ENCODE measurements at places on chromosomes 5 and 9. TPM values are rescaled to one million over a fixed set of nuclear protein-coding genes. Genes with fewer than 3 reads are reported as not detected.

Gene MYOZ3
- 0.49 TPM for total RNA-seq

Gene P4HA2
- total RNA-seq, result 21.6 TPM

Gene PCDHB12
- not detected for total RNA-seq

GRCh38 chr9:77469515-77470231 is 178.4 kb downstream of the GNA14 start:
- no peak for DNase-seq

Gene CDX1
- total RNA-seq, result not detected

DNA sequence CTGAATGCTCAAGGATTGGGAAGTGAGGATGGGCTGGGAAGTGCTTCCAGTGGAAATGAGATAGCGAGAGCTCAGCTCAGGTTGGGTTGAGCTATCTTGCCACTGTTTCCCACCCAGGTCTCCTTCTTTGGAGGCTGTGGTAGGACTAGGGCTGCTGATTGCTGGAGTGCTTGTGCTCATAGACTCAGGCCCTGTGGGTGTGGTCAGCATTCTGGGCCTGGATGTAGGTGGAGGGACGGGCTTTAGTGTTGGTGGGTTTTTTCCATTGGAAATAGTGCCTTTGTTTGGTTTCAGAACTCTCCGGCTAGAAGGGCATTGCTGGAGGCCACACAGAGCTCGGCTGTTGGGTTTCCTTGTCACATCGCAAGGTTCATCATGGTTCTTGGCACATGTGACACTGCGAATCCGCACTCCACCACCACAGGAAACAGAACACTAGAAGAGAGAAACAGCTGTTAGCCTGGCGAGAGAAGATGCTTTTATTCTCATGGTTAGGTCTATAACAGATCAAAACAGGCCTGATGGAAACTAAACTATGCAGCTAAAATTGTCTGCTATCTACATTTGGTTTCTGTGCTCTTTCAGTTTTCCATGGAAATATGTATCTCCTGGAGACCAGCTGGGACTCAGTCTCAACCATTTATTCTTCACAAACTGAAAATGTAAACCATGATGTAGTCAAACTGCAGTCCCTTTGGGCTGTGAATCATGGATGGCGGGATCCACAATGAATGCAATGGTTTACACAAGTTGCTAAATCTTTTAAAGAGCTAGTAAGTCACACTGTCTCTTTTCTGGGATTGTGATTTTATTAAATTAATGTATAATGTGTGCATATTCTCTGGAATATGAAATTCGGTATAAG is 136.2 kb downstream of the TARS1 start:
- no peak for DNase-seq

DNA sequence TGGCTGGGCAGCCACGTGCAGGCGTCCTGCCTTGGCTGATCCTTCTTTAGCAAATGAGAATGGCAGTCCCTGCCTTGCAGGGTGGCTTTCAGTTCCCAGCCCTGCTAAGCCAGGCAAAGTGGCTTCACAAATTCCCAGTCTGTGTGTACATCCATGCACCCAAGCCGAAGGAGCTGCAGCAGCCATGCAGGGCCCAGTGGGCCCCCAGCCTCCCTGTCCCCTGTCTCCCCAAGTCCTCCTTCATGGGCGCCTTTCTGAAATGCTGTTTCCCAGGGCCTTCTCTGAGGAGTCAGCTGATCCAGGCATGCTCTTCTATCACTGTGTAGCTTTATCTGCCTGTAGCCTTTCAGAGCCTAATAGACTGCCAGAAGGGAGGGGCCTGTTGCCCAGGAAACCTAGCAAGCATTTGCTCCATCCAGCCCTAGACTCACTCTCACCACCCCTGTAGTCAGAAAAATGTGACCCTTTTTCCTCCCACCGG is 47.4 kb upstream of the SHC3 start:
- DNase-seq, result no peak

Gene EPB41L4A
- total RNA-seq, result not detected

GRCh38 chr5:172939611-172940267 is 19.5 kb upstream of the RPL26L1 start:
- no peak for DNase-seq

DNA sequence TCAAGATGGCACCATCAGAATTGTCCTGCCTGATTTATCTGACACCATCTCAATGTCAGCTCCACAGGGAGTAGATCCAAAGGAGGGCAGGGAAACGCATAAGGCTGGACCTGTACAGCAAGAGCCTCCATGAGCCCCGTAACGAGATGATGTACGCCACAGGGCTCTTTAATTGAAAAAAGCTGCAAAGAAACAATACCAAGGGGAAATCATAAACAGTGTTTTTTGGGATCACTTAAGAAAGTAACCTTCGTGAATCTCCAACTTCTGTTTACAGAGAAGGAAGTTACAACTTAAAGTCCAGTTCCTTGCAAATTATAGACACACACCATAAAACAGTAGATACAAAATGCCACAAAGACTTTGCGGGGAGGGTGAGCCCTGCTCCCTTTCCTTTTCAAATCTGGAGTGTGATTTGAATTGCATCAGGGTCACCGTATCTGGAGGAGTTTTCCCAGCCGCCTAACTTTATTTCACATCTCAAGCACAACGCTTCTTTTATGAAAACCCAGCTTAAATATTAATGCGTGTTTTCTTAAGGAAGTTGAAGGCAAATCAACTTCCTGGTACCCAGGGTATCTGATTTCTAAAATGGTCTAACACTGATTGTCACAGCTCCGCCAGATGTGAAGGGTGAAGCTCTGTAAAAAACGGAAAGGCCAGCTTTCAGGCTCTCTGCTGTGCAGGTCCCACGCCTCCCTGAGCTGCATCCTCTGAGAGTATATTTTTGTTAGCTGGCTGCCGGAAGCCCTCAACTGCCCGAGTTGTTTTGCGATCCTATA is 88.9 kb downstream of the EBF1 start:
- no peak for DNase-seq

GRCh38 chr5:87754009-87754757 is 341.5 kb upstream of the CCNH start:
- DNase-seq, result no peak

- no peak for DNase-seq
These were observed 755 bp downstream of the DND1 start for GRCh38 chr5:140672455-140673186.

Gene PTGES
- not detected for total RNA-seq

- DNase-seq, result no peak
These were observed 188.6 kb downstream of the CARTPT start for GRCh38 chr5:71907608-71908145.

DNA sequence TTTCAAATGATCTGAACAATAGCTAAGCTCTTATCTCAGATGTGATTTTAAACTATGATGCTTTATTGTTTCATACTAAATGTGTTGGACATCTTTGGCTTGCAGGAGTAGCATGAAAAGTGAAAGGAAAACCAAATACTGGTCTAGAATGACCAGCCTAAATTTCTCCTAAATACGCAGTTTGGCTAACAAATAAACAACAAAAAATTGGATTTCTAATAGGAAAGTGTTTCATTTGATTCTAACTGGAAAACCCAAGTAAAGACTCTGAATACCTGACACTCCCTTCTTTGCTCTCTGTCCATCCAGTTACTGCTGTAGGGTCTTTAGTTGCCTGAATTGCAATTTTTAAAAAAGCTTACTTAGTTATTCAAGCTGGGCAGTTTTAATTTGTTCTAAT is 111.7 kb upstream of the ACOT12 start:
- DNase-seq, result no peak

Gene BTNL3
- total RNA-seq, result not detected

Gene FAM114A2
- 23.2 TPM for total RNA-seq

DNA sequence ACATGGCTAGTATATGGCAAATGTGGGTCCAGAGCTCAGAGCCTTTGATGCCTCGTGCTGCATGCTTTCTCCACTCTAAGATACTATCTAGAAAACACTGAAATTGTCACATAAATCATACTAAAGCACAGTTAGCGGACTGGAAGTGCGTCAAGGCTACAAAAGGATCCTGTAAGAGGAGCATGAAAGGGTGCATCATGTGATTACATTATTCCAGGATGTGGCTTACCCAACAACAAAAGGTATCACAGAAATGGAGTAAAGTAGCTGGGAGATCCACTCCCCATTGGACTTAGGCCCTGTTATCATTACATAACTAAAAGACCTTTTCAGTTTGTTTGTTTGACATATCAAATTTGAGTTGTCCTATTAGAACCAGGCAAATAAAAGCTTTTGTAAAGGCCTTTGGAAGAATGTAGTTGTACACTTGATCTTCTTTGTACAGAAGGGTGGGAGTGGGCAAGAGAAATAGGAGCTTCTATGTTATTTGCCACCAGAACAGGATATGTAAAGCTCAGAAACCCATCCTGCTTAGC is 6.9 kb downstream of the SLC31A1 start:
- DNase-seq, result no peak

Gene KYAT1
- total RNA-seq, result 19.9 TPM

DNA sequence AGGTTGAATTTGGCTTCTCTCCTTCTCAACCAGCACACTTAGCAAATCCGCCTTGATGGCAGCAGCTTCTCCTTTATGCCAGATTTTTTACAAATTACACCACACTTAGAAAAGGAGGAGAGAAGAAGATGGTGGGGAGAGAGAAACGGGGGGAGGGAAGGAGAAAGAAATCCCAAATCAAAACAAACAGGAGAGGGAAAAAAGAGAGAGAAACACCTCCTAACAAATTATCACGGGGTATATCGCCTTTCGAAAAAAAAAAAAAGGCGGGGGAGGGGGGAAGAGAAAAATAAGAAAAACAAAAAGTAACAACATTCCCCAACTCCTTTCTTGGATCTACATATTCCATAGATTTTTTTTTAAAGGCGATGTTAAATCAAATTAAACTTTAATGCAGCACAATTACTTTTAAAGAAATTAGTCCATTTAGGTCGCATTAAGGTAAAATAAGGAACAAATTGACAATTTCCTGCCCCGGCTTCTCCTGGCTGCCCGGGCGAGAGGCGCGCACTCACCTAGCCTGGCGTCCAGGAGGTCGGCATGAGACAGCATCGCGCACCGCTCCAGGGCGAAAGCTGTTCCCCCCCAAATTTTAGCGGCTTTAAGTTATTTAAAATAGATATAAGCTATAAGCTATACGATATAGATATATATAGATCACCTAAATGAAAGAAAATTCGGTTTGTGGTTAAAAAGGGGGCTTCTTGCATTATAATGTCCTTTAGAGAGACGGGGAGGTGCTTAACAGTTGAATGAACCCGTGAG is at the start of gene OTP:
Gene OTP, minus strand, starts transcription at position 716 of the 765 bp plus-strand sequence. Its CDS starts 164 bp downstream, at position 552.
- no peak for DNase-seq

DNA sequence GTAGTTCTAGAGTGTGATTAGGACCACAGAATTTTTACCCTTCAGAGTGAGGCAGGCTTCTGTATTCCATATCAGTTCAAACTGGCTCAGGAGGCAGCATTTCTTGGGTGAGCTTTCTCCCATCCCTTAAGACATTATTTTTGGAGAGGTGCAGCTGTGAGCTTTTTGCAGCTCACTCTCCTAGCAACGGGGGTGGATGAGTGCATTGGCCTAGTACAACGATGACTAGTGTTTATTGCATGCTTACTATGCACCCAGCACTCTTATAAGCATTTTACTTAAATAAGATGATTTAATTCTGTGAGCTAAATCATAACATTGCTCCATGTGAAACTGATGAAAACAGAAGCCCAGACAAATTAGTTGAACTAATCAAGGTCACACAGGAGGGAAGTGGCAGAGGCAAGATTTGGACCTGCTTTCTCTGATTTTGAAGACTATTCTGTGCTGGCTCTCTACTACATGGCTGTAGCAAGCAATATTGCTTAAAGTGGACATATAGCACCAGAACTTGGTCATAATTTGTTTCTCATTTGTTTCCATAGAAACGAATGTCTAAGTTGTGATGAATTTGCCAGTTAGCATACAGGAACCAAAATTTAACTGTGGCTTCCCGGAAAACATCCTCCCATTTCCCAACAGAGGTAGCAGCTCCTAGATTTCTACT is 372.1 kb upstream of the RIOK2 start:
- no peak for DNase-seq

DNA sequence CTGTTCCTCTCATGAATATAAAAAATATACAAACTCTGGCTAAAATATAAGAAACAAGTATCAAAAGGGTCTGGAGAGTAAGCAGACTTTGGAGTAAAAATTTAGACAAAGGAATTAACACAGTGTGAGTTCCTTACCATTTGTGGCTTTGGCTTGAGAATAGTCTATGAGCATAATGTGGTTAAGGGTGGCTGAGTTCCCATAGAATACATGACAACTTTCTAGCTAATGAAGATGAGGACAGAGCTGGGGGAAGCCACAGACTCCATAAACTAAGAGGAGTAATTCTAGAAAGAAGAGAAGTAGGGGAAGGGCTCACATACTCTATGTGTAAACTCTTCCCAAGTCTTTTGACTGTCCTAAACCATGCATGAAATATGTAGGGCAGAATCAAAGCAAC is 79.4 kb downstream of the CAAP1 start:
- no peak for DNase-seq

- DNase-seq, result no peak
These were observed 178.4 kb downstream of the MPDZ start for GRCh38 chr9:13100914-13101572.

DNA sequence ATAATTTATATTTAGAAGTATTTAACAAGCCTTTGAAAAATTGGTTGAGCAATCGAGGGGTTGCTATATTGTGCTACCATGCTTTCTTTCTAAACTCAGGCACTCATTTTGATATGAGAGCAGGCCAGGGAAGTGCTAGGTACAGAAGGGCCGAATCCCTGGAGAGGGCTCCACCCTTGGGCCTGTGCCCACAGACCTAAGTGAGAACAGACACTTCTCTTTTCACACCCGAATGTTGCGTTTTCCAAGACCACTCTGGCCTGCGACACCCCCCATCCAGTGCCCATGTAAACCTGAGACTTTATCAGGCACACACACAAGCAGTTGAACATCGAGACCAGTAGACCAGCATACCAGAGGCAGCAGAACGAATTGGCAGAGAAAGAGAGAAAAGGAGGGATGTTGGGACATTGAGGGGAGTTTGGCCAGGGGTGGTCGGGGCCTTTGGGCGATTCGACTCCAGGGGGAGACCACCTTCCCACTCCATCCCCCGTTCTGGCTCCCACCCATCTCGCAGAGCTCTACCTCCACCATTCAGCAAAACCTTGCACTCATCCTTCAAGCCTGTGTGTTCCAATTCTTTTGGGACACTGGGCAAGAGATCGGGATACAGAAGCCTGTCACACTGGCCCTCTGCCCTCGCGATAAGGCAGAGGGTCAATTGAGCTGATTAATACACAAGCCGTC is 134.8 kb downstream of the FBXO4 start:
- no peak for DNase-seq

- DNase-seq, result peak; percentile 83
These were observed 17.5 kb downstream of the IRF1 start for GRCh38 chr5:132473019-132473531.

Gene TEX48
- not detected for total RNA-seq
